LHCN-M2 (cell line): ENCODE measurements at places on chromosomes 1 and 21. TPM values are rescaled to one million over a fixed set of nuclear protein-coding genes. Genes with fewer than 3 reads are reported as not detected.

- DNase-seq: peak; percentile 57
Observed at GRCh38 chr1:62131093-62131725, 63.4 kb upstream of the L1TD1 start.

DNA sequence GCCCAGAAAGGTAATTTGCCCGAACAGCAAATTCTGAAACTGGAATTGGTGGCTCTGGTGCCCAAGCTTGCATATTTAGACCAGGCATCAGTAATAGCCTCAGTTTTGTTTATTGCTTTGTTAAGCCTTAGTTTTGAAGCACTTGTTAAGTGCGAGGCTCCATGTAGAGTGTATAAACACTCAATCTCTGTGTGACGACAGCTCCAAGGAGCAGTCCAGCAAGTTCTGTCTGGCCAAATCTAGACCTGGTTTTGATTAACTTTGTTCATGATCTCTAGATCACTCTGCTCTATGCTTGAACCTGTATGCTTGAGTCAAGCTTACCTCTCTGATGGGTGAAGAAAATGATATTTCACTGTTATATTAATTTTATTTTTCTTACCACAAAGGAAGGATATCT, 37.4 kb downstream of the DOP1B start:
- DNase-seq: no peak

DNA sequence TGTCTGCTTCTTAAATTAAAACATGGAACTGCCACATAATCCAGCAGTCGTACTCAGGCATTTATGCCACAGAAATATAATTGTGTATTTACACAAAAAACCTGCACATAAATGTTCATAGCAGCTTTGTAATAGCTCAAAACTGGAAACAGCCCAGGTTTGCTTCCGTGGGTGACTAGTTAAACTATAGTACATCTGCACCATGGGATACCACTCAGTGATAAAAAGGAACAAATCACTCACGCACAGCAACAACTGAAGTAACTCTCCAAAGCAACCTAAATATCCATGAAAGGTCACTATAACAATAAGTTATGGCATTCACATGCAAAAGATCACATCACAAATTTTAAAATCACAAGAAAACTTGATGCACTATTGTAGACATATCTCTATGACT, 64.4 kb downstream of the KCNT2 start:
- no peak for DNase-seq

GRCh38 chr1:43350976-43351375, 7.8 kb upstream of the CDC20 start:
- no peak for DNase-seq

GRCh38 chr1:119981986-119982815, 85.9 kb upstream of the ADAM30 start:
- DNase-seq: peak; percentile 79

DNA sequence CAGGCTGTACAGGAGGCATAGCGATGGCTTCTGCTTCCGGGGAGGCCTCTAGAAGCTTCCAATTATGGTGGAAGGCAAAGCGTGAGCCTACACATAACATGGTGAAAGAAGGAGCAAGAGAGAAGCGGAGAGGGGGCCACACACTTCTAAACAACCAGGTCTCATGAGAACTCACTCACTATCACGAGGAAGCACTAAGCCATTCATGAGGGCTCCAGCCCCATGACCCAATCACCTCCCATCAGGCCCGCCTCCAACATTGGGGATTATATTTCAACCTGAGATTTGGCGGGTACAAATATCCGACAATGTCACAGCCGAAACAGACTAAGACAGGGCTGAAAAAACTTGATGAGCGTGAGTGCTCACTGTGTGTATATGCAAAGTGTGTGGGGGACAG, 89.3 kb upstream of the CNIH3 start:
- no peak for DNase-seq

DNA sequence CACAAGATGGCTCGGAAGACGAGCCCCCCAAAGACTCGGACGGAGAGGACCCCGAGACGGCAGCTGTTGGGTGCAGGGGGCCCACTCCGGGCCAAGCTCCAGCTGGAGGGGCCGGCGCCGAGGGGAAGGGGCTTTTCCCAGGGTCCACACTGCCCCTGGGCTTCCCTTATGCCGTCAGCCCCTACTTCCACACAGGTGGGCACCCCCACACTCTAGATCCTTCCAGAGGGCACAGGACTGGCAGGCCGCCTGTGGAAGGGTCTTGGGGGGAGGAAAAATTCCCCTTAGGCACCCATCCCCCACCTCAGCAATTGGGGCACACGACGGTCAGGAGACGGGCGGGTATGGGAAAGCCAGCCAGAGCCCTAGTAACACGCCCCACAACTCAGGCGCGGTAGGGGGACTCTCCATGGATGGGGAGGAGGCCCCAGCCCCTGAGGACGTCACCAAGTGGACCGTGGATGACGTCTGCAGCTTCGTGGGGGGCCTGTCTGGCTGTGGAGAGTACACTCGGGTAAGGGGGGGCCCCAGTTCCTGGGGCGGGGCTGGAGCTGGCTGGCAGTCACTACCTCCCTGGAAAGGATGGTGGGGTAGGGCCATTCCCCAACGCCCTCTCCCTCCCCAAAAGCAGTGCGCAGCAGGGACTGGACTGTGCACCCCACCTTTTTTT, 16.1 kb downstream of the NOC2L start:
- no peak for DNase-seq

GRCh38 chr1:201361652-201362504, 15.6 kb downstream of the TNNT2 start:
- DNase-seq: peak; percentile 26

DNA sequence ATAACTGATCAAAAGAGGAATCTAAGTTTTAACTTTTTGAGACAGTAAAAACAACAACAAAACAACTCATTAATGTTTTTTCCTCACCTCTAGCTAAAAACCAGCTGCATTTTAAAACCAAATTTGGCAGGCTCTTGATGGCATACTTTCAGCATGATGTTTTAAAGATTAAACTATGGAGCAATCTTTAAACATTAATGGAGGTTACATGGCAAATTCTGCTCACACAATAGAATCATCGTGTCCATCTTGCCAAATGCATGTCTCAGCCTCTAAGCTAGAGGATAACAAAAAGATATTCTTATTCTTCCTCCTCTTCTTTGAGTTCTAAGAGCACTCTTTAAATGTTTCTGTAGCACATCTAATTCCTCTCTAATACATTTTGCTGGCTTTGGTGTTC, 579.8 kb upstream of the PKN2 start:
- no peak for DNase-seq

DNA sequence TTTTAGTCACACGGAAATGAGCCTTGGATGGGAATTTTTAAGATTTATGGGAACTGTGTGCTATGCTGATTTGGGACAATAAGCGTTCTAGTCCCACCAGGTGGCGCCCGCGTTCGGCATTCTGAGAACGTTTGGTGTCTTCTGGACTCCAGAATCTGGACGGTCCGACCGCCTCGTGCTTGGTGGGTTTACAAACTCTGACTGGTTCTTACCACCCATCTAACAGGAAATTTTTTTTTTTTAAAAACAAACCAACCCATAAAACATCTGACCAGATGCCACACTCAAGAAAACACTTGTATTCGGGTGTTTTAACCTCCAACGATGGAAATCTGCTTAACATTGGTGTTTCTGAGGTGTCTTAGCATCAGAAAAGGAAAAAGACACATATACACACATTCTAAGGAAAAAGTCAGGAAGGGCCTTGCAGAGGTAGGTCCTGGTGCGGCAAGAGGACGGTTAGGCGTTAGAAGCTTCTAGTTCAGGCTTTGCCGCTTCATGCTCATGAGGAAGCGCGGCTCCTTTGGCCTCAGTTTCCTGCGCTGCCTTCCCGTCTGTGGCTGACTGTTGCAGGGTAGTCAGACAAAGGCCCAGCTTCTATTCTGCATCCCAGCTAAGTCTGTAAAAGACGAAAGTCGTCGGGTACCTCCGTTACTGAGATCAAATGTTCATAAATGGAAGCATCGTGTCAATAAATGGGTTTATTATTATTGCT, 814 bp upstream of the DYRK3 start:
- peak; percentile 93 for DNase-seq

DNA sequence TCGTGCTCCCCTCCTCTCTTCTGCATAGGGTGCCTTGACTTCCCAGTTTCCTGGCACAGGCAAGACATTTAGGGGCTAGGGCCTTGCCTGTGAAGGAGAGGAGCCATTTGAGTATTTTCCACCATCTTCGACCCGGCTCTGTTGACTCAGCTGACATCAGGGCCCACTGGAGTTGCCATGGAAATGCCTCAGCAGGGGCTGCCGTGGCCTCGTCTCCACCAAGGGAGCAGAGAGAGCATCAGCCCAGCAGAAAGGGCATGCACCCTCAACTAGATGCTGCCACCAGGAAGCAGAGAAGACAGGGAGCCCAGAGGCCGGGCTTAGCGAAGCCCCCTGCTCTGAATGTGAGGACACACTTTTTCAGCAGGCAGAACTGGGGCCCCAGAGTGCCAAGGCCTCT, 101.9 kb upstream of the ACTL8 start:
- DNase-seq: no peak

- DNase-seq: no peak
Observed at GRCh38 chr1:100791586-100791985, 72.0 kb downstream of the VCAM1 start.

- peak; percentile 75 for DNase-seq
Observed at GRCh38 chr1:38834937-38835827, 24.4 kb downstream of the RRAGC start.

GRCh38 chr1:231866392-231867331, 240.1 kb downstream of the DISC1 start:
- peak; percentile 61 for DNase-seq

DNA sequence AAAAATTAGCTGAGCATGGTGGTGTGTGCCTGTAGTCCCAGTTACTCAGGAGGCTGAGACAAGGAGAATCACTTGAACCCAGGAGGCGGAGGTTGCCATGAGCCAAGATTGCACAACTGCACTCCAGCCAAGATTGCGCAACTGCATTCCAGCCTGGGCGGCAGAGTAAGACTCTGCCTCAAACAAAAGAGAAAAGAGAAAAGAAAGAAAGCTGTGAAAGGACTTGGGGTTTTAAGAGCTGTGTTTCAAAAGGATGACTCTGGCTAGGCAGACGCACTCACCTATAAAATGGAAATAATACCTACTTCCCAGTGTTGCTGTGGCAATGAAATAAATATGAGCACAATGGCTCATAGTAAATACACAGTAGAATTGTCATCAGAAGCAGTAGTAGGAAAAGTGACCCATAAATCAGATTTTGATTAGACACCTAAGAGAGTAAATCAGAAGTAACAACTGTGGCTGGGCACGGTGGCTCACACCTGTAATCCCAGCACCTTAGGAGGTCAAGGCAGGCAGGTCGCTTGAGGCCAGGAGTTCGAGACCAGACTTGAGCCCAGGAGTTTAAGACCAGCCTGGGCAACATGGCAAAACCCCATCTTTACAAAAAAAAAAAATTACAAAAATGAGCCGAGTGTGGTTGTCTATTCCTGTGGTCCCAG, 45.9 kb upstream of the PUM1 start:
- DNase-seq: peak; percentile 53

DNA sequence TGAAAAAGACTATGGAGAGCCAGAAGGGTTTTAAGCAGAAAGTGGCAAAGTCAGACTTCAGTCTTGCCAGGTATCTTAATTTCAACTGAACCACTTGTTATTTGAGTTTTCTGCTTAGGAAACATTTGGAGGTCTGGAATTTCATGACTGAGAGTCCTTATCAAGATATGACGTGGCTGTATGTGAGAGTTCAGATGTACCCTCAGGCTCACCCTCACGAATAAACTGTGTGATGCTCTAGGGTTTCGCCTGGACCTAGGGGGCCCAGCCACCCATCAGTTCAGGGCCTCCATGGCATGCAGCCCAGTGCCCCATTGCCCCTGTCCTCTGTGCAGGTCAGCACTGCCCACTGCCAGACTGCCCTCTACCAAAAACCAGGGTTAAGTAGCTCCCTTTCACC, 30.6 kb upstream of the TADA1 start:
- DNase-seq: no peak

- no peak for DNase-seq
Observed at GRCh38 chr21:34924771-34925419, 124.2 kb downstream of the RUNX1 start.

DNA sequence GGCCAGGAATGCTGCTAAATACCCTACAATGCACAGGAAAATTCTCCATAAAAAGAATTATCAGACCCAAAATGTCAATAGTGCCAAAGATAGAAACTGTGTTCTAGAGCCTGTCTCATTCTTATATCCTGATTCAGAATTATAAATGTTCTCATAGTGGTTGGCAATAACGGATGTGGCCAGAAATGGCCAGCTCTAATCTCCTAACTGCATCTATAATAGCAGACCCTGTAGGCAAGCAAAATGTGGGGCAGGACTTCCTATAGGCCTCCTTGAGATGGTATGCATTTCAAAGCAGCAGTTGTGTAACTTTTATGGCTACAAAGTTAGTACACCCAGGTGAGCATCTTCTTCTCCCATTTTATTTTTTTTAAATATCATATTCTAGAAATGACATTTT, 95.9 kb upstream of the SGIP1 start:
- DNase-seq: peak; percentile 46

GRCh38 chr1:205188098-205188497, 23.4 kb downstream of the DSTYK start:
- DNase-seq: no peak

DNA sequence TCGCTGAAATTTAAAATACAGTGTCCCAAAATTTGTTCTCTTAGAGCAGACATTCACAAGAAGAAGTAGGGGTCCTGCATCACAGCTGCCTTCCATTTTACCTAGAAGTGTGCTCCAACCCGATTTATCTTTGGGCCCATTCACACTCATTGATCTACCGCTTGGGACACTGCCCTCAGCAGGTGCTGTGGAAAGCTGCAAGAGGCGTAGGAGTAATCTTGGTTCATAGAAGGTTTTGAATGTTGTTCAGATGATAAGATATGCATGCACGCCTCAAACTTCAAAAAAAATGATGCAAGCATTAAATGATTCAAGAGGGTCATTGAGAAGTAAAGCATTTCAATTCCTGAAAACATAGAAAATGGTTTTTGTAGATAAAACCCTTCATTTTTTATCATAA, 18.6 kb upstream of the C1orf105 start:
- DNase-seq: no peak

DNA sequence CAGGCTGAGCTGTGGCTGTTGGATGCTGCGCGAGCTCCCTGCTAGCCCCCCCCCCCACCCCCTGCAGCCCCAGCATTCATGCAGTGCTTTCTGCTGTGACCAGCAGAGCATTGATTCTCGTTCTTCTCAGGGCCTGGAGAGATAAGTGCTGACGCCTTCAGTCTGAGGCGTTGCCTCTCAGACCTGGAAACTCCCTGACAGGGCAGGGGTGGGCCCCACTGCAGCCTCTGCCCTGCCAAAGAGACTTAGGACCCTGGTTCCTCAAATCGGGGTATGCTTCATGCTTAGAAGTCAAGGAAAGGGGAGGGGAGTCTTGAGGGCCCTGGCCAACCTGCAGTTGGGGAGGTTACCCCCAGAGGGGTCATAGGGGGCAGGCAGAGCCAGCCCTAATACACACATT, 38.5 kb downstream of the PTPRF start:
- DNase-seq: no peak

GRCh38 chr1:18198260-18198659, 90.7 kb downstream of the IGSF21 start:
- DNase-seq: no peak

GRIK1 gene
- total RNA-seq: not detected in 2 replicates

ZNF648 gene
- not detected in 2 replicates for total RNA-seq

G0S2 gene
- 0.77 and 1.0 TPM in 2 replicates for total RNA-seq

LIN28A gene
- under 0.01 TPM in 1 of 2 replicates, not detected in the other for total RNA-seq

LRRC71 gene
- total RNA-seq: not detected in 2 replicates

TAS1R3 gene
- 0.06 TPM in 1 of 2 replicates, not detected in the other for total RNA-seq

BGLAP gene
- 2.0 and 4.3 TPM in 2 replicates for total RNA-seq
